Caki2 (cell line): ENCODE measurements at places on chromosomes 1 and 21.

- no peak for DNase-seq
Measured at GRCh38 chr1:152442765-152443164, 28.7 kb upstream of the CRNN start.

GRCh38 chr1:50208315-50208714 lies 99.6 kb downstream of the ELAVL4 start:
- DNase-seq = no peak

GRCh38 chr1:240878631-240879030 lies 266.7 kb upstream of the GREM2 start:
- no peak for DNase-seq

GRCh38 chr1:168000656-168001055 lies 63.8 kb upstream of the MPC2 start:
- DNase-seq = no peak

- no peak for DNase-seq
Measured at GRCh38 chr1:17188217-17188616, 16.7 kb upstream of the PADI1 start.

DNA sequence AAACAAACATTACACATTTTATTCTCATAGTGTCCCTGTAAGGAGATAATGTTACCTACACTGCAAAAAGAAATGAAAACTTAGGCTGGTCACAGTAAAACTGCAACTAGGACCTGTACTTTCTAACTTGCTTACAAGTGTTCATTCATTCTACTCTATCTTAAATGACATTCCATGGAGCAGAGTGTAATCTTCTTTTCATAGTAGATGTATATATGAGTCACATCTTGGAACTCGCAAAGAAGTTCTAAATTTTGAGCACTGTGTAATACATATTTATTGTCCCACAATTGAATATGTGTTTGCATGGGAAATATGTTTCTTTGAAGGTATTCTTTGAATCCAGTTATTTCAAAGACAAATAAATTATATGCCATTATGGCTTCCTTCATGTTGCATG lies 1258.5 kb upstream of the ADGRL2 start:
- no peak for DNase-seq

DNA sequence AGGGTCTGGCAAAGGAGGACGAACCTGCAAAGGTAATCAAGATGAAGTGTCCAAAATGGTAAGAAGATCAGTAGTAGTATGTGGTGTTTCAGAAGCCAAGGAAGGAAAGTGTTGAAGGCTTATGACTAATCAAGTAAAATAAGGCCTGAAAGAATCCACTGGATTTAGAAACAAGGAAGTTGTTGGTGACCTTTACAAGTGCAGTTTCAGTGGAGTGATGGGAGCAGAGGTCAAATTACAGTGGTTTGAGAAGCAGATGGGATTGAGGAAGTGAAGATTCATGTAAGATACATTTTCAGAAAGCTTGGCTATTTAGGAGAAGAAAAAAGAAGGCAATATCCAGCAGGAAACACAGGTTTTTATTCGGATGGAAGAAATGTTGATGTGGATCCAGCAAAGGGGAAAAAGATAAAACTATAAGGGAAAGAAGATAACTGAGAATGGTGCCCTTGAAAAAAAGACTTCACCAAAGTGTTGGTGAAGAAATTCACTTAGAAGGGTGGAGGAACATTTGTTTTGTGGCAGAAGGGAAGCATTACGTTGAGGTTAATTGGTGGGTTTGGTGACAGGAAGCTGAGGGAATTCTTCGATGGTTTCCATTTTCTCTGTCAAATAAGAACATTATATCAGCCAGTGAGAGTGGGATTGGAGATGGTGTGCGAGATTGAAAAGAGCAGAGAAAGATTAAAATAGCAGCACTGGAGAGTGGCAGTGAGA lies 2.1 kb downstream of the ARMH1 start:
- DNase-seq = peak; percentile 31

- DNase-seq = no peak
Measured at GRCh38 chr1:90711696-90712095, 5.4 kb downstream of the BARHL2 start.

DNA sequence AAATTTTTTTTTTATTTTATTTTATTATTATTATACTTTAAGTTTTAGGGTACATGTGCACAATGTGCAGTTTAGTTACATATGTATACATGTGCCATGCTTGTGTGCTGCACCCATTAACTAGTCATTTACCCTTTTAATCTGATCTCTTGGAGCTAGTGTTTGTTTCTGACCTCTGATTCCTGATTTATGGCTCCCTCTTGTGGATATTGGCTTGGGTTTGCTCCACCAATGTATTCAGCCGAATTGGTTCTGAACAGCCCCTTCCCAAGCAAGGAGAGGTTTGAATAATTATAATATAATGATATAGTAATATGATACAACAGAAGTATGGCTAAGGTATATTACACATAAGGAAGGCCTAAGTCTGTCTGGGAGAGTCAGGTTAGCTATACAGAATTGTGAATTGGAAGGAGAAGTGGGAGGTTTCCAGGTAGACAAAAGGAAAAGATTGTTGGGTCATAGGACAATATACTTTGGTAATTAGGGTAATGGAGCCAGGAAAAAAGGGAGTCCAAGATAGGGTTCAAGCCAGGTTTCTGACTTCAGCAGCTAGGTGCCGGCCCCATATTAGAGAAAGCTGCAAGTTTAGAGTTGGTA lies 53.1 kb upstream of the HMCN1 start:
- DNase-seq = peak; percentile 30

DNA sequence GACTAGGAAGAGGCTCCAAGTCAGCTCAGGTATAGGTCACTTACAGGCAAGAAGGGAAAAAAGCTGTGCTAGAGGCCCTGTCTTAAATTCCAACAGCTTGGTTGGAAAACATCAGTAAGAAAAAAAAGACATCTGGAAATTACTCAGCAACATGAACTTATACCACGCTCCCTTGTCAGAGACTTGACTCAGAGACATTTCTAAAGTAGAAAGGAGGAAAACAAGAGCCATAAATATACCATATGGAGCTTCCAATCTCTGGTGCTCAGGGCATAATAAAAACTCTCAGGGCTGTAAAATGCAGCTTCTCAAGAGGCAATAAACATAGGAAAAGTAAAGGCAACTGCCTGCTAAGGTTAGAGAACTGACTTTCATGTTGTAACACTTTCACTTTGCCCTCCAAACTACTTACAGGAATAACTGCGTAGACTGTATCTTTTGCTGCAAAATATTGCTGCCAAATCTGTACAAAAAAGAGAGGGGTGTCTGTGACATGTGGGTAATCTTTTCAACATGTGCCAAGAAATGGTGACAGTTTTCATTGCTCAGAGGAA lies 14.7 kb downstream of the ATPAF1 start:
- DNase-seq = no peak

GRCh38 chr21:46065215-46065913 lies 32.5 kb upstream of the COL6A2 start:
- peak; percentile 68 for DNase-seq

DNA sequence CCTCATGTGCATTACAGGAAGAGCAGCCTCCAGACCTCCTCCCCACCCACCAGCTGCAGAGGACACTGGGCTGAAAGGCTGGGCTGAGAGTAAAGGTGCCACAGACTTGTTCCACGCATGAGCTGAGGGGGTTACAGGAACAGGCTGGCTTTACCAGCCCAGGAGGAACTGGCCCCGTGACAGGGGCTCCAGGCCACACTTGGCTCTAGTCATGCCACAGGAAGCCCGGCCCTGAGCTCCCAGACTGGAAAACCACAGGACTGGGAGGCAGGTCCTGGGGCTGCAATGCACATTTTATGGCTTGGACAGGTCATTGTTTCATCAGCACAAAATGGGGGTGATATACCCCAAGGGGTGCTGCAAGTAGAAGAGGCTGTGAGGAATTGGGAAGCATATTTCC lies 35.6 kb downstream of the GPA33 start:
- DNase-seq = no peak

GRCh38 chr1:72186733-72187307 lies 95.5 kb downstream of the NEGR1 start:
- no peak for DNase-seq

- DNase-seq = peak; percentile 4
Measured at GRCh38 chr21:31282095-31282709, 61.9 kb downstream of the TIAM1 start.

GRCh38 chr1:248243204-248243603 lies 12.0 kb downstream of the OR2M4 start:
- DNase-seq = peak; percentile 31

- no peak for DNase-seq
Measured at GRCh38 chr1:20836230-20836629, 49.1 kb upstream of the HP1BP3 start.

- peak; percentile 42 for DNase-seq
Measured at GRCh38 chr1:1943834-1944570, 24.9 kb upstream of the TMEM52 start.

- peak; percentile 48 for DNase-seq
Measured at GRCh38 chr1:28518745-28519341, 13.0 kb downstream of the RCC1 start.

DNA sequence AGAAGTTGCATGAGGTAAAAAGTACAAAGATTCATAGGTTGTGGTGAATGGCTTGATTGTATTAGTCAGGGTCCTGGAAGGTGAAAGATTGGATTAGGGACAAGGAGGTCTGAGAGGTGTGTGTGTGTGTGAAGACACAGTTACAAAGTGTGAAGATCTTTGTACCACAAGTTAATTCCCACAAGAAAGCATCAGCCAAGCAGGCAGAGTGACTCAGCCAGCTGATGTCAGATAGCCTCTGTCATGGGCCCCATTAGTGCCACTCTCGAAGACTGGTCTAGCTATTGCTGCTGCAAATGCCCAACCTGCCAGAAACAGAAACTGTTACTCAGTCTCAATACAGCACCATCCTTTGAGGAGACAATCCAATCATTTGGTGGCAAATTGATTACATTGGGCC lies 96.5 kb downstream of the DTL start:
- peak; percentile 36 for DNase-seq

DNA sequence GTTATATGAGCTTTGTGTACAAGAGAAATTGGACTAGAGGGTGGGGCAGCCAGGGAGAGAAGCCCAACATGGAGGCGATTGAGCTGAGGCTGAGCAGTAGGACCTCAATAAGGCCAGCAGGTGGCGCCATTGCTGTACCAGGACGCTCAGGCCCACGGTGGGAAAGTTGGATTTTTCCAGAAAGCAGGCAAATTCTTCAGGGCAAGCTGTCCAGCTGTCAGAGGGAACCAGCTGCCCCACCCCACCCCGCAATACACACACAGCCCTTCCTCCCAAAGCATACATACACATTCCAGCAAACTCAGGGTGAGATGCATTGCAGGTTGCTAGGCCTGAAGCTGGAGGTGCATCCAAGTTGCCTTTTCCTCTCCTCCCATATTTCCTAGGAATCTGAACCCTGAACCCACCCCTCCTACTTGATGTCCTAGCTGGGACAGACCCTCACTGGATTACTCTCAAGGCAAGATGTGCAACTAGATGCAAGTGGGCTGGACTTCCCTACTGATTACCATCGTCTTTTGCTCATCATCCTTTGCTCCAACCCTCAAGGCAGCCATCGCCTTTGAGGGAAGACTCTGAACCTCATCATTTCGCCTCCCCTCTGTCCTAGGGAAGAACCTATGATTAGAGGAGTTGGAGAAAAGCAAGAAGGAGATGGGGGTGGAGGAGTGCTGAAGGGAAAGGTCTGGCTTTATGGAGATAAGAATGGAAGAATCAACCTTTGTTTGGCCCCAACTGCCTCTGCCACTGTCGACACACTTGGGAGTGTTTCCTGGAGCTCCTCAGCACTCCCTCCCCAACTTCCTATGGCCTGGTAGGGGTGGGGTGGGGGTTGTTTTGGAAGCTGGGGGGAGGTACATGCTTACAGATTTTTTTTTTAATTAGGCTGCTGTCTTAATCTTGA lies 25.5 kb downstream of the CD34 start:
- DNase-seq = peak; percentile 59

- no peak for DNase-seq
Measured at GRCh38 chr1:47225430-47226100, 6.5 kb downstream of the TAL1 start.

DNA sequence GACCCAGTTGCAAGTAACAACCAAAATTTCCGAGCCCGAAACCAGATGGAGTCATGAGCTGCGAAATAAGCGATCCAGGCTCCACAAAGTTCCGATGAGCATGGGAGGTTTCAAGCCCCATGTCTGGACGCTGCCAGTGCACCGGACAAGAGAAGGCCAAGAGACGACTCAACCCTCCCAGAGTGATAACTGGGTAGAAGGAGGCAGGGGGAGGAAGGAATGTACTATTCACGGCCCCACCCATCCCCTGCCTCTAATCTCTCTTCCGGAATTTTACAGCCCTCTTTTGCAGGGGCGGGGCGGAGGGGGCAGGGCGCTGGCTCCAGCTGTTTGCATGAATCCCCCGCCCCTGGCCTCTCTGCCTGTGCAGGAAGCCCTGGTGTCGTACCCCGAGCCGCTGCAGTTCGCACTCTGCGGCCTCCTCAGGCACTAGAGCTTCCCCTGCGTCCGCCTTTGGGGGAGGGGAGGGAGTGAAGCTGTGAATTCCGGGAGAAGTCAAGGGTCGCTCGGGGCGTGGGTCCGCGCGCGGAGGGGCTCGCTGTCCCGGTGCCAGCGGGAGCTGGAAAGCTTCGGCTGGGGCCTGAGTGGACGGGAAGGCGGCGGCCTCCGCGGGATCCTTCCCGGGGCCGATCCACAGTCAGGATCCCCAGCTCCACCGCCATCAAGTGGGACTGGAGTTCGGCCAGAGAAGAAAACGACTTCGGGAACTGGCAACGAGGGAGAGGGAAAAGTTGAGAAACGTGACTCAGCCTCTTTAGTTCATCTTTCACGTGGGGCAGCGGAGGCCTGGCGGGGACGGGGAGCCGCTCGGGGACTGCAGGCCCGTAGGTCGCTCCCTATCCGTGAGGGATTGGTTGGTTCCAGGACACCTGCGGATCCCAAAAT lies 6.3 kb upstream of the PTP4A2 start:
- DNase-seq = peak; percentile 96

GRCh38 chr1:53458634-53459033 lies 565 bp upstream of the DMRTB1 start:
- no peak for DNase-seq

DNA sequence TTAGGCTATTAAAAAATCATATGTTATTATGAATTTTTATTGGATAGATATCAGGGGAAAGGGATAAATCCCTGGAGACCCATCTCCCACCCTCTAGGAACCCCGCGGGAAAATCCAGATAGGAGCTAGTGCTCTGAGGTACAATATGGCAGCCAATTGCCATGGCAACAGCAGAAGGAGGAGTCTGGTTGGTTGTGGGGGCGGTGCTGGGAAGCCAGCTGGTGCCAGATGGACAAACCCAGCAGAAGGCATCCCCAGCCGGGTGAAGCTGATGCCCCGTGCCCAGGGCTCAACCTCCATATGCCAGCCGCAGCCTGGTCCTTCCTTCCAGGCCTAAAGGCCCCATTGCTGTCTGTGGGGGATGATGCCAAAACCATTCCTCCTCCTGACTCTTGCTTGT lies 38.3 kb downstream of the RHBG start:
- no peak for DNase-seq

- no peak for DNase-seq
Measured at GRCh38 chr1:9861360-9861759, 37.6 kb upstream of the CLSTN1 start.

GRCh38 chr1:160127381-160127780 lies 11.8 kb downstream of the ATP1A2 start:
- DNase-seq = no peak
